ENCODE measurements at places on chromosomes 6 and 20.
A peak's percentile ranks its signal among the peaks of the same experiment; 100 is the strongest.

DNA sequence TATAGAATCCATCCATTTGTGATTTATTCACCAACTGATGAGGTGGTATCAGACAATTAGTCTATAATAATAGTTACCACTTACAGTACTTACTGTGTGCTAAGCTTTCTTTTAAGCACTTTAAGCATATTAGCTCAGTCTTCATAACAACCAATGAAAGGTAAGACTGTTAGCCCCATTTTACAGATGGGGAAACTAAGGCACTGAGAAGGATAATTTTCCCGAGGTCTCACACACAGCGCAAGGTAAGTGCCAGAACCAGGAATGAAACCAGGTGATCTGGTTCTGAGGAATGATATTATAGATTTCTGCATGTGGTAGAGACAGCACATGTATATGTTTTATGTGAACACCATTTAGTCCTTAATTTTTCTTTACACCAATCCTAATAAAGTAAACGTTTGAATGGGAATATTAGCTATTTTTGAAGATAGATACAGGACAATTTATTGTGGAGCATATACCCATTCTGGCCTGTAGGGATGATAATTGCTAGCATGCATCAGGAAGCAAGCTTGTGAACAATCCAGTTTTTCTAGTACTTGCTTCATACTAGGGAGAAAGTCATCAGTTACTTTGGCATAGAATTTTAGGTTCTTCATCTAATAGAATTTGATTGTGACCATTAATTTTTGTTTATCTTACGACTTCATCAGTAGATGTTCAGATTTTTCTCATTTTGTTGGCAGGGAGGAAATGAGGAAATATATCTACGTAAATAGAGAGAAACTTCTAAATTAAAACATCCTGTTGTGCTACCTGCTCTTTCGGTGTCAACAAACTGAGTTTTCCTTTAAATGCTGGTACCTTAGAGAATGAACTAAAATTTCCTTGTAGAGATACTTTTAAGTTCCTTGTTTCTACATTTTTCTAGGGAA, 3.0 kb downstream of the YWHAB start:
- no peak for DNase-seq

- no peak for DNase-seq
These were observed 850.8 kb downstream of the EPHA7 start for GRCh38 chr6:92568541-92568940.

- DNase-seq, result no peak
These were observed at the start of gene MUCL3 for GRCh38 chr6:30940361-30940986. Gene MUCL3, plus strand, starts transcription at chr6:30940973. Its CDS starts 27 bp downstream, at chr6:30941000.

DNA sequence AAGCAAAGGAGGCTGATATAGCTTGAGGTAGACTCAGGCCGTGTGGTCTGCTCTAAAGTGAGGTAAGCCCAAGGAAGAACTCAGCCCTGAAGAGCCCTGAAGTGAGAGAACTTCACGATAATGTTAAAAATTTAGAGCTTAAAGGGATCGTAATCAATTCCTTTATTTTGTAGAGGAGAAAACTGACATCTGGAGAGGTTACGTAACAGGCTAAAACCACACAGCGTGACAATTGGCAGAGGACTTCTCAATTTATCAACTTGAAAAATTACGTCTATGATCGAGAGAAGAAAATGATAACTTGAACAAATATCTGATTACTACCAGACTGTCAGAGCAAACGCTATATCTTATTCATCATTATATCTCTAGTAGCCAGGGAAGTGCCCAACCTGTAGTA, 121.8 kb upstream of the FOXO3 start:
- no peak for DNase-seq

DNA sequence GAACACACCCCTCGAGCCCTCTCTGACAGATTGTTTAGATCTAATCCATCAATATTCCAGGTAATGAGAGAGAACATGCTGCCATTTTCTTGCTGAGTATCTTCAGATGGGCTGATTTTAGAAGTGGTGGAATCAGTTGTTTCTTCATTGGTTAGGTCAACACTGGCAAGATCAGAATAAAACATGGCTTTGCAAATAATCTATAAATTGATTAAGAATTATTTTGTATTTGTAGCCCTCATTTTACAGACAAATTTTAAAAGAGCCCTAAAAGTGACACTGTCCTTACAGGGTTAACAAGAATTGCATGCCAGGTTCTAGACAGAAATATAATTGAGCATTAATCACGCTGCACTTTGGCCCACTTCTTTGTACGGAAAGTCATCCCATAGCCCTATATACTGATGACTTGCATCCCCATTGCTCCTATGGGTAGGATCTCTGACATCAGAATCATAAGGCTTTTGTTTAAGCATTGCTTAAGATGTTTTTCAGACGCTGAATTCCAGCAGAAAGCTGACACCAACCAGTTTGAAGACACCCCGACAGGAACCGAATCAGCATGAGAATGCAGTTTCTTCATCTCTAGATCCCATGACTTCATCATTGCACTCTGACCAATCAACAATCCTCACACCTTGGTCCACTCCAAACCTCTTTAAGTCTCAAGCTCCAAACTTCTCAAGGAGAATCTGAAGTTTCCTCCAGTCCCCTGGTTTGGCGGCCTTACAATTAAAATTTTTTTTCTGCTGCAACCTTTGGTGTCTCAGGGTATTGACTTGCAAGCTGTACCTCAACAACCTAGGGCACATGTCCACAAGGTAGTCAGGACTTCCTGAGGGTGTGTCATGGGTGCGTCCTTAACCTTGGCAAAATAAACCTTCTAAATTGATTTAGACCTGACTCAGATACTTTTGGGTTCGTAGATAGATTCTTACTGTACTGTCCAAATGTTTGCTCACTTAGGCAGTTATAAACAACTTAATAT, 7.8 kb downstream of the TDP2 start:
- peak; percentile 58 for DNase-seq

- no peak for DNase-seq
These were observed 13.3 kb upstream of the GGTLC1 start for GRCh38 chr20:24001712-24002405.

DNA sequence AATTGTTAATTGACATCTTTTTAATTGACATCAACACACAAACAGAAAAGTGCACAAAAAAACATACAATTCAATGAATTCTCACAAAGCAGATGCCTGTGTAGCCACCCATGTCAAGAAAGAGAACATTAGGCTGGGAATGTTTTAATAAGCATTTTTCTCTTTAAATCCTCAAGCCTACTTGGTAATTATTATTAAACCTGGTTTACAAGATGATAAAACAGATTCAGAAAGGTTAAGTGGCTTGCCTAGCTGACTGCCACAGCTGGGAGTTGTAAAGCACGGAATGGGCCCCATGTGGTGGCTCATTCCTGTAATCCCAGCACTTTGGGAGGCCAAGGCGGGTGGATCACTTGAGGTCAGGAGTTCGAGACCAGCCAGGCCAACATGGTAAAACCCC, 90.0 kb upstream of the AKAP12 start:
- no peak for DNase-seq

GRCh38 chr6:33710296-33711121, 991 bp downstream of the UQCC2 start:
- DNase-seq, result no peak

GRCh38 chr20:39107741-39108140, 145.6 kb downstream of the DHX35 start:
- no peak for DNase-seq

GRCh38 chr6:5981126-5982026, 25.3 kb downstream of the NRN1 start:
- DNase-seq, result no peak

DNA sequence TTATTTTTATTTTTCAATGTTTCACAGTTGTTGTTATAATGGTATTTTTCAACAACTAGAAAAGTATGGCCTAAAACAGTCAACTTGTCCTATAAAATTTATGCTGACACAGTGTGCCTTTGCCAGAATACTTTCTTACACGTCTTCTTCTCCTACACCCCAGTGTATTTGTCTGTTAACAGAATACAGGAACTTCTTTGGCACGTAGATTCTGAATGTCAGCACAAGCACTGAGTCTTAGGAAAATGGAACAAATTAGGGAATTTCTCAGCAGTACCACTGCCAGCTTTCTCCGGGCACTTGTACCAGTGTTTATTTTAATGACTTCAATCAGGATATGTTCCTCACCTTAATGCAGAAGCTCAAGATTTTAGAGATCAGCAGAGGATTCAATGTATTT, 26.7 kb upstream of the AKIRIN2 start:
- no peak for DNase-seq

GRCh38 chr20:63652192-63652980, 838 bp downstream of the STMN3 start:
- DNase-seq, result peak; percentile 78

DNA sequence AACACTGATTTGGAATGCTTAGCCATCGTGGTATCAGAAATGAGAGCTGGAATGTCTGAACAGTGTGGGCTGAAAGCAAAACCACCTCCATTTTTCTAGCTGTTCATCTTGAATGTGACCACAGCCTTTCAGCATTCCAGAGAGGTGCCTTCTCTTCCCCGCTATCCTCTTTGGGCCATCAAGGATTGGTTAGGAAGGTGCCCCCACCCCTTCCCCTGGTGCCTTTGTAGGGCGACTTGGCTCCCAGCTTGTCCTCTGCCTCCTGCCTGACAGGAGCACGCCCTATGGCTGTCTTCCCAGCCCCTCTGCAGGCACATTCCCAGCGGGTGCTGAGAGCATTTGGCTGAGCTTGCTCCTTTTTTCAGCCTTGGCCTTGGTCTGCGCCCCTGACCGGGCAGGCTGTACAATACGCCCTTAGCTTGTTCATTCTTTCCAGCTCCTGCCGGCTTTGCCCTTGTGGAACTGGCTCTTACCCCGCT, 97.5 kb downstream of the ARMC2 start:
- peak; percentile 69 for DNase-seq

- DNase-seq, result no peak
These were observed 256.9 kb downstream of the CDH26 start for GRCh38 chr20:60214901-60215815.

DNA sequence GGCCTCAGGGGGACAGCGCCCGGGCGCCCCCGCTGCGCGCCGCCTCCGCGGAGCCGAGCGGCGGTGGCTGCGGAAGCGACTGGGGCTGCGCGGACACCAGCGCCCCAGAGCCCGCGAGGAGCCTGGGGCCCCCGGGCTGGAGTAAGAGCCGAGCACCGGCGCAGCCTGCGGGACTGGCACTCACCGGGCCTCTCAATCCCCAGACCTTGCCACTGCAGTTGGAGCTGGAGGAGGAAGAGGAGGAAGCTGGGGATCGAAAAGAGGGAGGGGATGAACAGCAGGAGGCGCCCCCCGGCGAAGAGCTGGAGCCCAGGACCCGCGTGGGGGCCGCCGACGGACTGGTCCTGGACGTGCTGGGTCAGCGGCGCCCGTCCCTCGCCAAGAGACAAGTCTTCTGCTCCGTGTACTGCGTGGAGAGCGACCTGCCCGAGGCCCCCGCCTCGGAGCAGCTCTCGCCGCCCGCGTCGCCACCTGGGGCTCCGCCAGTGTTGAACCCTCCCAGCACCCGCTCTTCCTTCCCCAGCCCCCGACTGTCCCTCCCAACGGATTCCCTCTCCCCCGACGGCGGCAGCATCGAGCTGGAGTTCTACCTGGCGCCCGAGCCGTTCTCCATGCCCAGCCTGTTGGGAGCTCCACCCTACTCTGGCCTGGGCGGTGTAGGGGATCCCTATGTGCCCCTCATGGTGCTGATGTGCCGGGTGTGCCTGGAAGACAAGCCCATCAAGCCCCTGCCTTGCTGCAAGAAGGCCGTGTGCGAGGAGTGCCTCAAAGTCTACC, 590 bp downstream of the RNF217 start:
- DNase-seq, result peak; percentile 88

GRCh38 chr6:45377043-45377553, 636 bp downstream of the SUPT3H start:
- no peak for DNase-seq

DNA sequence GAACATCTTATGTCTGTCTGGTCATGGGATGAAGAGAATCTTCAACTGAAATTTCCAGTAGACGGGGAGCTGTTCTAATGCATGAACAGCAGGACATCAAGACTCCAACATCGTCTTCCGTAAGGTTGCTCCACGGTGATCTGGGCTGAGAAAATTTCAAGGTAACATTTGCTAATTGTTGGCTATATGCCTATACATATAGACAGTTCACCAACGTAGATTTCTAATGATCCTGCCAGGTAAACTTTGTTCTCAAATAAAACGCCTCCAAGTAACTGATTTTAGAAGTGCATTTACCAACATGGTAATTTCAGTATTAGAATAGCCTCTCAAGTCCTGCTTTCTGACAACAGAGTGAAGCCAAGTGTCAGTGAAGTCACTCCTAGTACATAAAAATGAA, 11.3 kb upstream of the PXDC1 start:
- no peak for DNase-seq

- DNase-seq, result no peak
These were observed 349.8 kb upstream of the ARID1B start for GRCh38 chr6:156427345-156427744.

DNA sequence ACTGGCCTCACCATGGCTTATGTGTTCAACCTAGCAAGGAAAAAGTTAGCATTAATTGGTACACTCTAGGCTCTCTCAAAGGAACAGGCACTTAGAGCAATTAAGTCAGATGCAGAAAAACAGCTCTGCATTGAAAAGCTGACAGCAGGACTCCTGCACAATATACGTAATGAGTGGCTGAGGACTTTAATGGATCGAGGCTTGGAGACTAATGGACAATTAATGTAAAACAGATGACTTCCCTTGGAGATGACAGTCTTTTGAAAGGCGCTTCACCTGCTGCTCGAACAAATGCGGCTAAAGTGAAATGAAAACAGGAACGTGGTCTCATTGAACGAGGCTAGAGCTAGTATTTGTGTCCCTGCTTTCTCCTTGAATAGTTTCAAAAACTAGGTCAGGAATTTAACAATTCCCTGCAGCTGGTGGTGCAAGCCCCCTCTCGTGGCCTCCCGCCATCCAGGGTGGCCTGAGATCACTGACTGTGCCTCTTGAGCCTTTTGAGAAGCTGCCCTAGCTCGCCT, 137.1 kb downstream of the ELOVL4 start:
- no peak for DNase-seq

GRCh38 chr20:62891111-62891510, 29.5 kb upstream of the TCFL5 start:
- no peak for DNase-seq

DNA sequence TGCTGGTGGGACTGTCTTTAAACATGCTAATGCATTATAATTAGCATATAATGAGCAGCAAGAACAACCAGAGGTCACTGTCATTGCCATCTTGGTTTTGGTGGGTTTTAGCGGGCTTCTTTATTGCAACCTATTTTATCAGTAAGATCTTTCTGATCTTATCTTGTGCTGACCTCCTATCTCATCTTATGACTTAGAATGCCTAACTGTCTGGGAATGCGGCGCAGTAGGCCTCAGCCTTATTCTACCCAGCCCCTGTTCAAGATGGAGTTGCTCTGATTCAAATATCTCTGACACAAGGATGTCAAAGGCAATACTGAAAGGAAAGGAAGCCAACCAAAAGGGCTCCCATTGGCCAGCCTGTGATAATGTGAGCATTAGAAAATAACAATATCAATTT, 29.8 kb upstream of the SEC63 start:
- DNase-seq, result peak; percentile 72
